ENCODE measurements at places on chromosomes 16 and 17.

GRCh38 chr17:49494986-49495841 lies at the start of gene NGFR:
NGFR (plus strand) TSS chr17:49495293; CDS start chr17:49495418, 125 bp downstream.
- DNase-seq: no peak

GRCh38 chr16:69187446-69188235 lies 677 bp downstream of the SNTB2 start:
- peak; percentile 80 for DNase-seq

DNA sequence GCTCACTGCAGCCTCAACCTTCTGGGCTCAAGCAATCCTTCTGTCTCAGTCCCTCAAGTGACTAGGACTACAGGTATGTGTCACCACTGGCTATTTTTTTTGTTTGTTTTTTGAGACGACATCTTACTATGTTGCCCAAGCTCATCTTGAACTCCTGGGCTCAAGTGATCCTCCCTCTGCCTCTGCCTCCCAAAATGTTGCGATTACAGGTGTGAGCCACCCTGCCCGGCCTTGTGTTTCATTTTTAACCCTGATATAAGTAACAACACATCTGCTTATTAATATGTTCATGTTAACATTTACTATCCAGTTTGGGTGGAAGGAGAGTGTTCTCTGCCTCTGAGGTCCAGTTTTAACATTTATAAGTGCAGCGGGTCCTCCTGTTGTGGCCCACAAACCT lies 3.1 kb downstream of the FAM20A start:
- DNase-seq: no peak

GRCh38 chr17:61488878-61489718 lies 36.9 kb downstream of the TBX4 start:
- DNase-seq: no peak

DNA sequence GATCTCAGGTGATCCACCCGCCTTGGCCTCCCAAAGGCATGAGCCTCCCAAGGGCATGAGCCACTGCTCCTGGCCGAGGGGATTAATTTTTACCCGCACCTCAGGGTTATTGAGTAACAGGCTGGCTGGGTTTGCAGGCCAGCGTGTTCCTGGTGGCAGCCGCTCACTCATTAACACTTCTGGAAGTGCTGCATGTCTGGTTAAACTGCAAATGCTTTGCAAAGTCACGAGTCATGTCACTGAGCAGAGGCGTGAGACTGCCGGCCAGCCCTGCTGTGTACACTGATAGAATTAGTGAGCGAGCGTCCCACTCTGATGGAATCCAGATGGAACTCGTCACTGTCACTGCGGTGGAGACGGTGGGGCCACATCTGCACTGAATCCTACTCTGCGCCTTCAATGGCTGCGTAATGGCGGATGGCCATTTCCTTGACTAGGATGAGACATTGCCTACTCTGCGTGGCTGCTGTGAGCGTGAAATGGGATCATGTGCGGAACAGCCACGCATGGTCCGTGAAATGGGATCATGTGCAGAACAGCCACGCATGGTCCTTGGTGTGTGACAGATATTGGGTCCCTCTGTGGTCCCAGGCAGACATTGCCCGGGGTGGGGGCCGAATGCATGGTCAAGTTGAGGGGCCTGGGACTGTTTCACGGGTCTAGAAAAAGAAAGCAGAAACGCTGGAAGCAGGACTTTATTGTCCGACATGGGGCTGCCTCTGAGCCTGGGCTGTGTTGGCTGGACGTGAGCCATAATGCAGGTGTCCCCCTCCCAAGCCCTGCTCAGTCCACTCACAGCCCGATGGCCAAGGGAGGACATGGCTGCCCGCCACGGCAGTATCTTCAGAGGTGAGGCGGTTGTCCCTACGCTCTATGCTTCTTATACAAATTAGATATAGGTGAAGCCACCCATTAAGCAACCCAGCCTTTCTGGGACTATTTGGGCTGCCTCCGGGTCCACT lies 740 bp upstream of the SLC5A10 start:
- no peak for DNase-seq

Data from NCI-H1417 (cell line).